ENCODE measurements at places on chromosomes 3 and 15. TPM values are rescaled to one million over a fixed set of nuclear protein-coding genes. Genes with fewer than 3 reads are reported as not detected.

- H3K27ac ChIP-seq: no peak overlapping the region
- no peaks in the 10 kb centered on the region for H3K36me3 ChIP-seq
- H3K4me3 ChIP-seq: no peak overlapping the region
- H3K27me3 ChIP-seq: no peaks in the 10 kb centered on the region
- H3K4me1 ChIP-seq: no peaks in the 10 kb centered on the region
Observed at GRCh38 chr3:128133273-128133883, 9.8 kb upstream of the RUVBL1 start.

DNA sequence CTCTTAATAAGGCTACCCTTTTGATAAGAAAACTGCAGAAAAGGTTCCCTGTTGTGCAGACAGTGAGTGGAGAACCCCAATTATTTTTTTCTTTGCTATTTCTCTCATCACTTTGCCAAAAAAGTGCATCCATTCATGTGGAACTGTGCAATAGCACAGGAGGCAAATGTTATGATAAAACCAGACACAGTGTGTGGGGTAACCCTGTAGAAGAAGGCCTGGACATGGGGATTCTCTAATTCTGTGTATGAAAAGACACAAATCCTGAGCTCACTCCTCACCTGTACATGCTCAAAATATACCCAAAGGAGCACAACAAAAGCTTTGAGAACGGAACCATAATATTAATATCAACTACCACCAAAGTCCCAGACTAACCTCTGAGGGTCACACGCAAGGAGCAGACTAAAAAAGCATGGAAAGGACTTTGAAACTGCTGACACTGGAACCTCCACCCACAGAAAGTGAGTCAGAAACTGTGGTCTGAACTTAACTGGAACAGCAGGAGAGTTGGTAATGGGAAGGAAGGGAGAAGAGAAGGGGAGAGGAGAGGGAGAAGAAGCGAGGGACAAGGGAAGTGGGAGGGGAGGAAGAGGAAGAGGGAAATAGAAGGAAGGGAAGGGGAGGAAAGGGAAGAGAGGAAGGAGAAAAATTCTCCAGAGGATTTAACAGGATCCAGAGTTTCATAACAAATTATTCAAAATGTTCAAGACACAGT lies 299.9 kb downstream of the TBC1D5 start:
- H3K27me3 ChIP-seq: no peaks in the 10 kb centered on the region
- H3K36me3 ChIP-seq: no peaks in the 10 kb centered on the region
- DNase-seq: no peak
- no peaks in the 10 kb centered on the region for H3K4me1 ChIP-seq
- no peak overlapping the region for H3K4me3 ChIP-seq
- no peak overlapping the region for H3K27ac ChIP-seq

GRCh38 chr3:4520033-4520816 lies 27.1 kb downstream of the ITPR1 start:
- H3K4me1 ChIP-seq: peaks cover 27% of the 10 kb centered on the region
- DNase-seq: no peak

P2RY14 gene
- polyA plus RNA-seq: 1.8 TPM

- no peaks in the 10 kb centered on the region for H3K4me1 ChIP-seq
- DNase-seq: no peak
- no peaks in the 10 kb centered on the region for H3K27me3 ChIP-seq
- peaks cover 7% of the 10 kb centered on the region for H3K36me3 ChIP-seq
Observed at GRCh38 chr15:65583701-65584100, 27.2 kb downstream of the INTS14 start.

- no peak overlapping the region for H3K4me3 ChIP-seq
- H3K27ac ChIP-seq: no peak overlapping the region
- no peaks in the 10 kb centered on the region for H3K36me3 ChIP-seq
- no peaks in the 10 kb centered on the region for H3K27me3 ChIP-seq
Observed at GRCh38 chr3:162699291-162699690, 1202.7 kb downstream of the OTOL1 start.
